ENCODE measurements at places on chromosomes 4 and X. TPM values are rescaled to one million over a fixed set of nuclear protein-coding genes. Genes with fewer than 3 reads are reported as not detected.

The EMCN gene
- total RNA-seq: 0.08 TPM

The PAGE2B gene
- not detected for total RNA-seq

The NSD2 gene
- total RNA-seq: 84.9 TPM

The LRP2BP gene
- total RNA-seq: 0.24 TPM

The CCDC158 gene
- not detected for total RNA-seq

The LINC00632 gene
- total RNA-seq: 5.1 TPM

The TMEM31 gene
- not detected for total RNA-seq

The CNKSR2 gene
- 17.6 TPM for total RNA-seq

The SNCA gene
- 11.4 TPM for total RNA-seq

The GYPB gene
- total RNA-seq: not detected

The MAGEA8 gene
- total RNA-seq: not detected

The ZGRF1 gene
- 11.6 TPM for total RNA-seq

The TLR1 gene
- total RNA-seq: 0.49 TPM

The FGFRL1 gene
- total RNA-seq: 102 TPM

The ZNF157 gene
- total RNA-seq: 0.11 TPM

The F8A3 gene
- total RNA-seq: 2.3 TPM

The ZIC3 gene
- 0.23 TPM for total RNA-seq

The TMPRSS11F gene
- total RNA-seq: not detected

The NUDT10 gene
- 0.19 TPM for total RNA-seq

The L1CAM gene
- 45.7 TPM for total RNA-seq

The ADRA2C gene
- total RNA-seq: 0.16 TPM

The KCNE5 gene
- total RNA-seq: 0.56 TPM

The SRP72 gene
- total RNA-seq: 138 TPM

The RPL34 gene
- 1,401 TPM for total RNA-seq

The MAGEH1 gene
- 5.6 TPM for total RNA-seq

The MED28 gene
- 7.4 TPM for total RNA-seq

The CENPVL1 gene
- not detected for total RNA-seq

The TMPRSS11B gene
- total RNA-seq: not detected

The ETDB gene
- total RNA-seq: not detected

The SASH3 gene
- not detected for total RNA-seq

The REELD1 gene
- total RNA-seq: not detected

The GPRASP3 gene
- 0.23 TPM for total RNA-seq

The PCDH7 gene
- total RNA-seq: 3.5 TPM

The FGFBP2 gene
- total RNA-seq: 2.3 TPM

The LRAT gene
- 6.7 TPM for total RNA-seq

The GAB3 gene
- 0.04 TPM for total RNA-seq

The CPE gene
- total RNA-seq: 11.4 TPM

The RAPGEF2 gene
- 31.4 TPM for total RNA-seq

The ELMOD2 gene
- 16.2 TPM for total RNA-seq

The SLC49A3 gene
- total RNA-seq: 0.60 TPM

The LUZP4 gene
- not detected for total RNA-seq

The HMGN5 gene
- 0.32 TPM for total RNA-seq

The PARM1 gene
- 0.19 TPM for total RNA-seq

The ENPEP gene
- 0.24 TPM for total RNA-seq

The CDKL2 gene
- total RNA-seq: not detected

The RNF212 gene
- not detected for total RNA-seq

The PAGE4 gene
- not detected for total RNA-seq

The F8A2 gene
- total RNA-seq: not detected

The CNOT6L gene
- 4.5 TPM for total RNA-seq

The ERVMER34-1 gene
- 0.30 TPM for total RNA-seq

The MAGEA2B gene
- total RNA-seq: 45.3 TPM

The APEX2 gene
- total RNA-seq: 23.3 TPM

The NDUFC1 gene
- 62.3 TPM for total RNA-seq

The DRD5 gene
- total RNA-seq: not detected

The CD38 gene
- 0.08 TPM for total RNA-seq

The RAB40AL gene
- total RNA-seq: 0.13 TPM

The FAM156B gene
- 51.9 TPM for total RNA-seq

The KDM6A gene
- 20.4 TPM for total RNA-seq
